T-helper 1 cell (primary cell): ENCODE measurements at places on chromosomes 3 and 15.

DNA sequence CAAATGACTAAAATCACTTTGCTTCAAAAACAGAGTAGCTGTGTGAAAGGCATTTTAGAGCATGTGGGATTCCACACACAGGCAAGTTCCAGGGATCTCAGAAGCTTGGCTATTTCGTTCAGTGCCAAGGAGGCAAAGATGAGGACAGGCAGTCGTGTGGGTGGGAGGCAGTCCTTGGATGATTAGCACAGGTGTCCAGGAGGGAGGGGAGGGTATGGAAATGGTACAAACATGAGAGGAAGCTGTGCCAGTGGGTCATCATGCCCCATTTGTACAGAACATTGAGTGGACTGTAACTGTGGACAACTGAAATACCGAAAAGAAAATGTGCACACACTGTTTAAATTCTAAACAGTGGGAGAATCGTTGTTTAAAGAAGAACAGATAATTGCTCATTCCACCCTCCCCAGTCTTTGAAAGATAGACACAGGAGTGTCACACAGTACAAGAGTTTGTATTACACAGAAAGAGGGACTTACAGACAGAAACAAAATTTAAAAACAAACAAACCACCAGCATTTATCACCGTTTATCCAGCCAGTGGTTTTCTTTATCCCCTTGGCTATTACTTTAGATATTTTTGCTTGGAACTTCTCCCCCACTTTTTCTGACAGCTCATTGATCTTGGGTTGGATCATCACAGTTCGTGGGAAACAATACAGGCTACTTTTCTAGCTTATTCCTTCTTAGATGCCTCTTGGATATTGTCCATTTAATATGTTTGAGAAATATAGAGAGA lies 122.9 kb downstream of the GREM1 start:
- DNase-seq = no peak

DNA sequence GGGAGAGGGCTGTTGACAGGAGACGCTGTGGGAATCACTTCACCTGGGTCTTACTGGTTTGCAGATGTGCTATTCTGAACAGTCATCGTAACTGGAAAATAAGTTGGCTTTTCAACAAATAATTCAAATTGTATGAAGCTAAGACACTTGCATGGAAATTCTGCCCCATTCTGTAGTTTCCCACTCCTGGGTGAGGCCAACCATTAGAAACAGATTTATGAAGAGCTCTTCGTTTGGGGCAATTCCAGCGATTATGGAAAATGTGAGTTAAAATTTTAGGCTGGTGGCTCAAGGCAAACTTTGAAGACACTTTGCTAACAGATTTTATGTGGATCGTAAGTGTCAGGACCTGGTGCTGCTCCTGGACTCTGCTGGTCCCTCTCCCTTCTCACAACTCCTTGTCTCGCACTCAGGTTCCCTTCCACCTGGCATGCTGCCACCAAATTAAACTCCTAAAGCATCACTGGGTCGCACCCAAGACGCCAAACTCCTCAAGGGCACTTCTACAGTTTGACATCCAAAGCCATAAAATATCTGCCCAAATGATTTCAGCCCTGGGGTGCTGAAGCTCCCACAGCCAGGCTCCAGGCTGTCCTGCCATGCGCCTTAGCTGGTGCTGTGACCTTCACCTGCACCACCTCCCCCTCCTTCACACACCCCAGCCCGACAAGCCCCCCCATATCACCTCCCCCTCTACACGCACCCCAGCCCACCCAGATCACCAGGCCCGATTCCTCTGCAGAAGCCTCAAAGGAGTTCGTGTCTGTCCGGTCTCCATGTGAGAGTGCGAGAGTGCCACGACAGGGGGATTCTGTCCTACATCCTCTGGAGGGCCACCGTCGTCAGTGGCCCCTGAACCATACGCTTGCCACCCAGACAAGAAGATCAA lies 138.4 kb downstream of the NSMCE3 start:
- DNase-seq = no peak

GRCh38 chr3:49626101-49626581 lies 48.0 kb upstream of the APEH start:
- no peak for DNase-seq

DNA sequence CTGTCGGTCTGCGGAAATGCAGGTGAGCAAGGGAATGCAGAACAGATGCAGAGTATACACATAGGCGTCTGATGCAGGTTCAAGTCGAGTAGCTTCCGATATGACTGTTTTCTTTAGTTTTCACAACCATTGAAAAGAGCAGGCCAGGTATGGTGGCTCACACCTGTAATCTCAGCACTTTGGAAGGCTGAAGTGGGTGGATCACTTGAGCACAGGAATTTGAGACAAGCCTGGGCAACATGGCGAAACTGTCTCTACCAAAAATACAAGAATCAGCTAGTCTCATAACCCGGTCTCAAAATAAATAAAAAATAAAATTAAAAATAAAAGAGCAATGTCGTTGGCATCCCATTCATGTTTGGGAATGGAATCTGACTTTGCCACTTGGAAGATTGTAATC lies 101.5 kb downstream of the PTPRG start:
- no peak for DNase-seq

DNA sequence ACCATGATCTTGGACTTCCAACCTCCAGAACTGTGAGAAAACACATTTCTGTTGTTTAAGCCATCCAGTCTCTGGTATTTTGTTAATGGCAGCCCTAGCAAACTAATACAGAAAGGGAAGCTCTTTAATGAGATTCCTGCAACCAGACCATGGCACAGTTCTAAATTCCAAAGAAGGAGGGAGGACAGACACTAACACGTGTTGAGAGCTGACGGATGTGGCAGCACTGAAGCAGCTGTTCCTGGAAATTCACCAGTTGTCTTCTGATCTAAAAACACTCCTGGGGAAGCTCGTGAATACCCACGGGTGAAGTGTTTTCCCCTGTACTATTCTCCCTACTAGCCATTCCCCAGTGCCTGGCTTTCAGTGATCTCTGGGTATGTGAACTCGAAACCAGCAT lies 56.7 kb downstream of the RPL22L1 start:
- DNase-seq = no peak

GRCh38 chr3:156611870-156612494 lies 57.1 kb upstream of the SSR3 start:
- no peak for DNase-seq

DNA sequence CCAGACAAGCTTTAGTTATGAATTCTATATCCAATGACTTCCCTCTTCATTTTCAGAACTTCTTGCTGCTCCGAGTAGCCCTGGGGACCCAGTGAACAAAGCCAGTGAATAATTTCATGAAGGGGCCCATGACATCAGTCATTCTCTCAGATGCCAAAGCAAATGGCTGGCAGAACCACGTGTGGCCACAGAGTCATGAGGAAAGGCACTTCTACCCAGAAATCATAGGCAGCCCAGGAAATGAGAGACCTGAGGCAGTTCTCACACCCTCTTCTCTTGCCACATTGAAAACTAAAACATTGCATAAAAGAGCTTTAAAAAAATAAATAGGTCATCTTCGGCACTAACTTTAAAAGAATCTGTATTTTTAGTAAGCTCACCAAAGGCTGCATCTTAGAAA lies 4.3 kb upstream of the UACA start:
- DNase-seq = no peak

DNA sequence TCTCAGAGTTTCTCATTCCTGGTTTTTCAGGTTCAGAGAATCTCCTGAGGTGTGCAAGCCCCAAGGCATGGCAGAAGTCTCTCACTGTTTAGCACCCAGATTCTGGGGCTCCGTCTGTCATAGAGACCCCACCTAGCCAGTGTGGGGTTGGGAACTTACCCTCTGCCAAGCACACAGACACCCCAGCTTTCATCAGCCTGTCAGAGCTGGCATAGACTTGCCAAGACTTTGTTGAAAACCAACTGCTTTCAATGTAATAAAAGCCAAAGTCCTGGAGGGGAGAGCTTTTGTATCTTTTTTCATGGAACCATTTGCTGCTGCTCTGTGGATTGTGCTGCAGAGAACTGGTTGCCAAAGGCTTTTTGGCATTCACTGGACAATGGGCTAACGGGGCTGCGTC lies 341.4 kb upstream of the TRIM42 start:
- no peak for DNase-seq

- no peak for DNase-seq
Observed at GRCh38 chr3:38564631-38565338, 68.6 kb downstream of the EXOG start.

DNA sequence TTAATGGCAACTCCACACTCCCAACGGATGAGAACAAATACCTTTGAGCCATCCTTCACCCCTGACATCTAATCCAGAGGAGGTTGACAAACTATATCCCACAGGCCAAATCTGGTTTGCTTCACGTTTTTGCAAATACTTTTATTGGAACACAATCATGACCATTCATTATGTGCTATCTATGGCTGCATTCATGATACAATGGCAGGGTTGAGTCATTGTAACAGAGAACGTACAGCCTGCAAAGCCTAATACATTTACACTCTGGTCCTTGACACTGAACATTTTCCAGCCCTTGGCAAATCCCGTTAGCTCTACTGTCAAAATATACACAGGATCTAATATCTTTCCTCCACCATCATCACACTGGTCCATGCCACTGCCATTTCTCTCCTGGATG lies 7.6 kb upstream of the PRICKLE2 start:
- DNase-seq = no peak

- no peak for DNase-seq
Observed at GRCh38 chr3:82082796-82083195, 321.4 kb upstream of the GBE1 start.

DNA sequence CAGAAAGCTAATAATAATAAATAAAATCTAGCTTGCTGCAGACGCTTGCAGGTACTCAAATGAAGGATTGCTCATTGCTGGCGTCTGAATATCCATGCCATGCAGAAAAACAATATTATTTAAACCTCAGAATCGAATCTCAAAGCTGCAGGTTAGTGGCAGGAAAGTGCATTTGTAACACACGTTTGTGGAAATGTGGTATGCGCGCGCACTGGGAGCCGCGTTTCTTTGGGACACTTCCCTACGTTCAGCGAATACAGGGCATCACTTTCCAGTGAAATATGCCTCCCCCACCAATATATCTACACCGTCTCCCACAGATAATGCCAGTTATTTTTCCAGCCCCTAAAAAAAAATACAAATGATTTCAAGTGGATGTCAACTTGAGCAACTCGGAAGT lies 37.1 kb downstream of the ZIC4 start:
- no peak for DNase-seq

GRCh38 chr3:170761103-170761502 lies 108.9 kb downstream of the RPL22L1 start:
- DNase-seq = no peak

DNA sequence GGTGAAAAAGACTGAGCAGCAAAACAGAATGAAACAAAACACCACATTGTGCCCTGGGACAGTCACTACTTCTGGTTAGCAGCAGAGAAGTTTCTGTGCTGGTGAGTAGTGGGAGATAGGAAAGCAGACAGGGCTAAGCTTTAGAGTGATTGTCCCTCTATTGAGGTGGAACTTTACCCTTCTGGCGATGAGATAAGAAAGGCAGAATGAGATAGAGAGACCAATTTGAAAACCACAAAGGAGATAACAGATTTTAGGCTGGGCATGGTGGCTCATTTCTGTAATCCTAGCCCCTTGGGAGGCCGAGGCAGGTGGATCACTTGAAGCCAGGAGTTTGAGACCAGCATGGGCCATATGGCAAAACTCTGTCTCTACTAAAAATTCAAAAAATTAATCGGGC lies 208.5 kb downstream of the TBL1XR1 start:
- DNase-seq = no peak
